ENCODE measurements at places on chromosomes 12 and 14.

DNA sequence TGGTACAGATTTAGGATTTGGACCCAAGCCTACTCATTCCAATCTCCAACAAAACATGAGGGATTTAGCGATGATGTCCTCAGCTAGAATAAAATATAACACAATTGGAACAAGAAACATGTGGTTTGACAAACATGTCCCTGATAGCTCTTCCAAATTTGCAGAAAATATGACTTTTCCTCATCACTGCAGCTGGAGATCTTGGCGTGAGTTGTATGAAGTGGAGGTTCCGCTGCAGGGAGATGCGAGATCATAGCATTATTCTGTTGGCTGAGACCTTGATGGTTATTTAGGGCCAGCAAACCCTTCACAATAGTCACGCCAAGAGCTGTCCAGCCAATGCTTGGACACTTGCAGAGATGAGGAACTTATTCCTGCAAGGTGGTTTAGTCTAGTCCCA lies 413.4 kb upstream of the TBX3 start:
- DNase-seq, result no peak

- DNase-seq, result no peak
Measured at GRCh38 chr12:42666671-42667243, 77.2 kb upstream of the PRICKLE1 start.

DNA sequence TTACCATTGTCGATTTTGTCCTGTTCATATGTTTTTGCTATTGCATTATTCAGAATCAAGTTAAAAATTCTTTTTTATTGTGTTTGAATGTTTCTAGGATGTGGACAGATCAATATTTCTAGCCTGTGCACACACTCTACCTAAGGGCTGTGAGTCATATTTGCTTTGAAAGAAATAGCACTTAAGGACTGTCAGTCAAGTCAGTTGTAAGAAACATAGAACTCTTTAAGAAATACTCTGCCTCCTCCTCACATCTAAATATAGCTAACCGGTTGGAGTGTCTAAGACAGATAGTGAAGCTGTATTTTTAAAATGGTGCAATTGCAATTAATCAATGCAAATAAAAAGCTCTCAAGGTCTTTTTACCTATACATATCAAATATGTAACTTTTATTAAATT lies 17.9 kb upstream of the MGST1 start:
- no peak for DNase-seq

DNA sequence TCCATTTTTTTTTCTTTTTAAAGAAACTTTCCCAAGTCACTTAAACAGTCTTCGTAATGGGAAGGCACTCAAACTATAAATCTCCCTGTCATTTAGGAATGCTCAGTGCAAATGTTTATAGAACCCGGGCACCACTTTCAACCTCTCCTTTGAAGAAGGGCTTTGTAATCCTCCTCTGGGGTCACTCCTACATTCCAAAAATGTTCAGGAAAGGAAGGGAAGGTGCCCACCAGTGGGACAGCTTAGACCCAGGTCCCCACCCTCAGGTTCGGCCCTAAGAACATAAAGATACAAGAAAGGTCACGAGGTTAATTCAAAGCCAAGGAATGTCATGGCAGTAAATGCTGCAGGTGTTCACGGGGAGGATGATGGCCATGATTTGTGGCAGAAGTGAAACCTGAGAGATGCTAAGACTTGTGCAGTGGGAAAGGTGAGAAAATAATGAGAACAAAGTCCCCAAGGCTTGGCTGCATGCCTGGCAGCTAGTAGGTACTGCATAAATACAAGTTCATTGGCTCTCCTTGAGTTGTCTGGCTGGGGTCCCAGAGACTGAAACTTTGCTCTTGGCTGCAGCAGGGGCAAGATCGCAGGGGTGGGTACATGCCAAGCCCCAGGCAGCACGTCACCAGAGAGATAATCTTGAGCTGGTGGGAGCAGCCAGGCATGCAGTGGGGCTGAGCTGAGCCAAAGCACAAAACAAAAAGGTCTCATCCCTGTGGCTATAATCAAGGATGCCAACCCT lies 21.1 kb downstream of the KRT18 start:
- DNase-seq, result no peak

DNA sequence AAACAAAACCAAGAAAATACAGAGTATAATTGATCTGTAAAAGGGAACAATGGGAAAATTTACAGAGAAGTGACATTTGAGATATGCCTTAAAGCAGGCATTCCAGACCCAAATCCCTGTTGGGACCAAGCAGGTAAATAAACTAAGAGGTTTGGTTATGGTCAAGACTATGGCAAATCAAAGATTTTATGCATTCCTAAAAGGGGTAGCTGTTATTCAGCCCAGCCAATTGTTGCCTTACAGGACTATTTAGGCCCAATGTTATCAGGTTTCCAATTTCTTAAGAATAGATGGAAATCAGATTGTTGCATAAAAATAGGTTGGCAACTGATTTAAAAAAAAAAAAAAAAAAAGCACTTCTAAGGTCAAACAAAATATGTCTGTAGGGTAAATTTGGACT lies 5.3 kb downstream of the DNAI7 start:
- DNase-seq, result no peak

DNA sequence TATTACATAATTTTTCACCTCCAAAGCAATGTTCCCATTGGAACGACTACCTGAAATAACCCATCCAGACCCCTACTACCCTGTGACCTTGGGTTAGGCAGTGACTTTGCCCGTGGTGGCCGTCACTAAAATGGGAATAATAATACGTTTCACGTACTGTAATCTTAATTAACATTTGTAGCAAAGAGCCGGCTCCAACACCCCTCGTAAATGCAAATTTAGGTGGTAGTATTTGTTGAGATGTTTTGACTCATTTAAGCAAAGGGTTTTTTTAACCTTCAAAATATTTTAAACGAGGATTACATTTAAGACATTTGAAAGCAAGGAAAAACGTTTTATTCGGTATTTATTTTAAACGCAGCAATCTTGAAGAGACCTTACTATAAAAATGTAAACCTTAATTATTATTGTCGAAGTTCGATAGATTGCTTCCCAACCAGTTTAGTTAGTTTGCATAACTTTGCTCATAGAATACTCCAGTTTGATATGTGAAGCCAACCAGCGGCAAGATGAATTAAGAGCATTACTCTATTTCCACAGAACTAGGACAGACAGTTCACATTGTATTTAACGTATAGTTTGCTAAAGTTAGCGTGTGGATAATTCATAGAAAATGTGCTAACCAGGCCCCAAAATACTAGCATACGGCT lies 1.4 kb upstream of the ARID2 start:
- no peak for DNase-seq

- DNase-seq, result no peak
Measured at GRCh38 chr12:56104815-56105608, 653 bp downstream of the PA2G4 start.

DNA sequence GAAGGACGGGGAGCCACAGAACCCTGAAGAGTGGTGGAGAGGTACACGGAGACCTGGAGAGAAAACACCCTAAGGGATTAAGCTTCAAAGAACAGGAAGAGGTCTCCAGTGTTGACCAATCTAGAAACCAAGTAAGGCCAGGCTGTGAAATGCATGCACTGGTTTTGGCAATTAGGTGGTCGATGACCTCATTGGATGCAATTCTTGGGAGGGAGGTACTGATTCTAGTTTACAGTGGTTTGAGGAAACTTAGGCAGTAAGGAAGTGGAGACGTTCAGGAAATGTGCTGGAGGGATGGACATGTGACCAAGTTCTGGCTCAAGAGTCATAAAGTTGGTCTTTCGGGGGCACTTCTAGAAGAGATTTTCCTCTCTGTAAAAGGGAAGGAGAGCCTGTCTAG lies 91.3 kb upstream of the CEP83 start:
- no peak for DNase-seq

- no peak for DNase-seq
Measured at GRCh38 chr12:88909510-88909909, 329.2 kb upstream of the KITLG start.

- DNase-seq, result no peak
Measured at GRCh38 chr12:15497671-15498292, 175.5 kb downstream of the PTPRO start.

DNA sequence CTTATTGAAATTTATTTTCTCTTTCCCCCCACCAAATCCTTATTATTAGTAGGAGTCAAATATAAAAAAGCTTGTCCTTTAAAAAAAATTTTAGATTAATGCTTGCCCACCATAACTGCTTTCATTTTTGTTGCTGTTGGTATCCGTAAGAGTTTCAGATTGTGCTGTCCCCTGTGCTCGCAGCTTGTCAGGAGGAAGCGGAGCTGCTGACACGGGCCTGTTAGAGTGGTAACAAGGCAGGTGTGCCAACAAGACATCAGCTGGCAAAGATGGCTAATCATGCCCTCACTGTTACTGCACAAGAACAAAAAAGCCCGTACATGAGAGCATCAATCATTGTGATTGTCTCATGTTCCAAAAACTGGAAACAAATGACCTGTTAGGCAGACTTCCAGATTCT lies 148.4 kb downstream of the ALG10B start:
- DNase-seq, result no peak

GRCh38 chr12:53381731-53382630 lies 2.0 kb downstream of the SP1 start:
- DNase-seq, result no peak

GRCh38 chr12:58435647-58436046 lies 484.7 kb downstream of the LRIG3 start:
- DNase-seq, result no peak

DNA sequence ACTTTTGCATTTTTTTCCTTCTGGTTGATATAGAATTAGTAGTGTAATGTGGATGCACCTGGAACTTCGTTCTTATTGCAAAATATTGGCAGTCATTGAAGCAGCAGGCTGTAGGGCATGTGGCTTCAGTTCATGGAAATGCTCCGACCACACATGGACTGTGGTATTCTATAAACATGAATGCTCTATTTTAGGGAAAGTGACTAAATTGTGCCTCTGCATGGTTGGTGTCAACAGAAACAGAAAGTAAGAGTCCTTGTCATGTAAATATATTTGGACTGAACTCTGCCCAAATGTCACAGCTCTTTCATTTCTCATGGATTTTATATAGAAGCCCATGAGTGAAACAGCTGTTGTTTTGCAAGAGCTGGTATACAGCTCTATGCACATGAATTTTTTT lies 917.0 kb downstream of the LRFN5 start:
- DNase-seq, result no peak

DNA sequence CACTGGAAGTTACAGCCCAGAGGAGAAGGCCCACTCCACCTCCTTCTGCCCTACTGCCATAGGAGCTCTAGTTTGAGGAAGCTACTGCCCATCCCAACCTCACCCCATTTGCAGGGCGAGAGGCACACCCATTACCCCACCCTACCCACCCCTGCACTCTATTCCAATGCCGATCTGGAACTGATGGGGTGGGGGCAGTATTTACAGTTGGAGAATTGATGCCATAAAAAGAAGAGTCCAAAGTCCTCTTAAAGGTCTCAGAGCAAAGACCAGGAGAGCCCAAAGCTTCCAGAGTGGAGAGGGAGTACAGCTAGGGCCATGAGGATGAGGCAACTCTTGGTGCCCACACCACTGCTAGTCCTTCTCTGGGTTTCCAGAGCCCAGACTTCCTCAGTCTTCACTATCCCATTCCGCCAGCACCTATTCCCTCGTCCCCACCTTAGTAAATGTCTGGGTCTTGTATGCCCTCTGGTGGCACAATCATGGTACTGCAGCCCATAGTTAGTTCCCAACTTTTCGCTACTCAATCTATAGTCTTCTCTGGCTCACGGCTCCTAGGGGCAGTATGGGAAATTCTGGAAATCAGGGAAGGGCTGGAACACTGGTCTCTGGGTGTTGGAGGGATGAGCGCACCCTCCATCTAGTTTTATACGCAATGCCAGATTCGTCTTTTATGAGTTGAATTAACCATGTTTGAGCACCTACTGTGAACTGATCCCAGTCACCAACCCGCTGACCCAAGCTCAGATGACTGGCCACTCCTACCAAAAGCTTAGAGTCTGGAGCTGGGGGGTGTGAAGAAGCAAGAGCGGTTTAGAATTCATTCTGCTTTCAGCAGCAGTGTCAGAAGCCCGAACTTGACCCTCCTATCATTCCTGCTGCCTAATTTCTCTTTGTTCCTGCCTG lies 6.9 kb upstream of the ADCY6 start:
- peak; percentile 33 for DNase-seq

GRCh38 chr14:37969511-37969979 lies 238.2 kb upstream of the SSTR1 start:
- no peak for DNase-seq

GRCh38 chr14:74956280-74957072 lies 1.1 kb upstream of the PGF start:
- no peak for DNase-seq

DNA sequence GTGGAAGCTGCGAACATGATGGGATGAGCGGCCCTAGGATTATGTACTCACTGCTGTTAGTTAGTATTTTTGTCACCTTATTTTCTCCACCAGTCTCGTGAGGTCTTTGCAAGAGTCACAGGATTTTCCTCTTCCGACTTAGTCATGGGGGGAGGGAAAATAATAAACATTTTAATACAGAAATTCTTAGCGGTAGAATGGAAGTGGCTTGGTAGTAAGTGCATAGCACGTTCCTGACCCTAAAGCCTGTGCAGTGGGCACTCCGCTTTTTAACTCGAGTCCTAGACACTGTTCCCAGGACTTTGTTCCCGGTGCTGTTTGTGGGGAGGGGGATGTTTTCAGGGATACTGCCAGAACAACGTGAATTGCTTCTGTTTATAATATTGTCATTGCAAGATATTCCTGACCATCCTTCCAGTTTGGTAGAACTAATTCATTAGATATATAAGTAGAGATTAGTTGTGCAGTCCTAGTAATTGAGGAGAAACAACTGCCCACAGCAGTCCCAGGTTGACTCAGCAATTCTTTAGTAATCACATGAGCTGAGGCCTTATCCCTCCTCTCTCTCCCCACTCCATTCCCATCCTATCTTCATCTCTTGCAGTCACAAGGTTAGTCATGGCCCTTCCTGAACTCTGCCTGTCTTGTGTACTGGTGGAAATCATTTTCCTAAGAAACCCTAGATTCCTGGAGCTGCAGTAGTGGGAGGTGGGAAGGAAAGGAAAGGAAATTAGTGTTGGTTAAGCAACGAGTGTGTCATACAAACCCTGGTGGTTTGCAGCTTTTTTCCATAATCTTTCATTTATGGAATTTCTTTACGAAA lies 799 bp downstream of the SLC38A6 start:
- DNase-seq, result no peak

- DNase-seq, result no peak
Measured at GRCh38 chr12:132436791-132437251, 53.1 kb upstream of the FBRSL1 start.

DNA sequence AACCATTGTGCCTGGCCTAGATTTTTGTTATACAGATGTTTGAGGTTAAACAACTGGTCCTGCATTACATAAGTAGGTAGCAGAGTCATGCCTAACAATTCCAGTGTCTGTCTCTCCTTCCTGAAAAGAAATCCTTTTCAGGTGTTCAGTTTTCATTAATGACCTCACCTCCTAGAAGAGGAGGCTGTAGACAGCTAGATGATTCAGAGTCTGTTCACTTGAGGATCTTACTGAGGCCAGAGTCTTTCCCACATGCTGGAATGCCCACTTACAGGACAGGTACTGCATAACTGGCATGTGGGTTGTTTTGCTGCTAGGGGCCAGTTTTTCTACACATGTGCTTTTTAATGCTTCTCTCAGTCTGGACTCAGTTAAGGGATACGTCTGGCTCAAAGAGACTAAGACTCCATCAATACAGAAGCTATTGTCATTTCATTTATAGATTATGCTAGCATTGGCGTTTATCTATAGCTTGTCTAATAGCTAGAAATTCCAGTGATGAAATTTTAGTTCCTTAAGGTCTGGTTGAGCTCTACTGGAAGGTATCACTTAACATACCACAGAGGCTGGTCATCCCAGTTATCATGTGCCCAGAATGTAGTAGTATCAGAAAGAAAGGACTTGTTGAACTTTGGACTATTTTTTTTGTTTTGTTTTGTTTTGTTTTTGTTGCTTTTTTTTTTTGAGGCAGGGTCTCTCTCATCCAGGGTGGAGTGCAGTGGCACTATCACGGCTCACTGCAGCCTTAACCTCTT lies 206.4 kb downstream of the ERC1 start:
- DNase-seq, result no peak

- DNase-seq, result peak; percentile 9
Measured at GRCh38 chr14:61461808-61462275, 140.5 kb downstream of the PRKCH start.

All from NCI-H1048 (cell line).